ENCODE measurements at places on chromosomes 1 and 21.

DNA sequence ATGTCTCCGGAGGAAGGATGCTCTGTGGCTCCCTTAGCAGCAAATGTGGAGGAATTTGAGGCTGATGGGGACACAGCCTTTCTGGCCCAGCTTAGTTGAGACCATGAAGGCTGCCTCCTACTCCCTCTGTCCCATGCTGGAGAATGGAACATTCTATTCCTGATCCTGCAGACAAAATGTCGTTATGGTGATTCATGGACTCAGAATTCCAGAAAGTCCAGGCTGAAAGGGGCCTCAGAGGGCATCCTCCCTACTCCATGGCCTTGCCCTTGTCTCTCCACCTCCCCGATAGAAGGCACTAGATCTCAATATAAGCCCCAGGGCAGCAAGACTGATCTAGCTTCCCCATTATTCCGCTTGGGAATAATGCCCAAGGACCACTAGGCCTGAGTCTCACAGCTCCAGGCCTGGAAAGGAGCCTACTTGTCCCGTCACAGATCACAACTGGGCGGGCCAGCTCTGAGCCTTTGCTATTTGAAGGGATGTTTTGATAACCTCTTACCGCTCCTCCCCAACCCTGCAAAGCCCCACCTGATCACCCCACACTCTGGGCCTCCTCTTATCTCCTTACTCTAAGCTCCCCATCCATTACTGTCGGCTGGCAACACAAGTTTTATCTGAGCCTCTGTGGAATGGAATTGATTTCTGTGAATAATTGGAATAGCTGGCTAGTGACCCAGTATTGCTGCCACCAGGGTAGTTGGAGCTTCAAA, 52.8 kb upstream of the TRABD2B start:
- no peak for DNase-seq

GRCh38 chr21:25496825-25497482, 110.3 kb downstream of the MRPL39 start:
- DNase-seq: no peak

DNA sequence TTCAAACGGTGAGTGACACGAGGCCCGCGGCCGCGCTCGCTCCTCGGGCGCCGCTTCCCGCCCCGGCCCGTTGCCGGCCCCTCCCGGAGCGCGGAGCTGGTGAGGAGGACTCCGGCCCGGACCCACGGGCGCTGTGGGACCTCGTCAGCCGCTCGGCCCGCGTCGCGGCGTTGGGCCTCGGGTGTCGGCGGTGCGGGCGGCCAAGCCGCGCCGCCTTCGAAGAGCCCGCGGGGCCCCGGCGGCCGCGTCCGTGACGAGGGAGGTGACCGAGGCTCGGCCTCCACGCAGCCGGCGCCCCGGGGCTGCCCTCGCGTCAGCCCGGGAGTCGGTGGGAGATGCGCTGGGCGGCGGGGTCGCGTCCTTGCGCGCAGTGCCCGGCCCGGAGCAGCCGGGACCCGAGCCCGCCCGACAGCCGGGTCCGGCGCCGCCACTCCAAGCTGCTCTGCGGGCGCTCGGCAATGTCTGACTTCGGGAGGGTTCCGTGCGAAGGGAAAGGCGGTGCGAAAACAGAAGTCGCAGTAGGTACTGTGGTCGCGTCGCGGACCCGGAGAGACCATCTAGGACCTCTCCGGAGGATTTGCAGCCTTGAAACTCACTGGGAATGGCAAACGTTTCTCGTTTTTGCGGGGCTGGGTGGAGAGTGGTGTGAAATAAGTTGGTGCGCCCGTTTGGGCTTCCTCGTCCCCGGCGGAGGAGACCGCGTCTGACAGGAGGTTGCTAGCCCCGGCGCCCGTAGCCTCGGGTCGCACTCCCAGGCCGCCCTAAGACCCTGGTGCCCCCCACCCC, 829 bp downstream of the SPEN start:
- no peak for DNase-seq

DNA sequence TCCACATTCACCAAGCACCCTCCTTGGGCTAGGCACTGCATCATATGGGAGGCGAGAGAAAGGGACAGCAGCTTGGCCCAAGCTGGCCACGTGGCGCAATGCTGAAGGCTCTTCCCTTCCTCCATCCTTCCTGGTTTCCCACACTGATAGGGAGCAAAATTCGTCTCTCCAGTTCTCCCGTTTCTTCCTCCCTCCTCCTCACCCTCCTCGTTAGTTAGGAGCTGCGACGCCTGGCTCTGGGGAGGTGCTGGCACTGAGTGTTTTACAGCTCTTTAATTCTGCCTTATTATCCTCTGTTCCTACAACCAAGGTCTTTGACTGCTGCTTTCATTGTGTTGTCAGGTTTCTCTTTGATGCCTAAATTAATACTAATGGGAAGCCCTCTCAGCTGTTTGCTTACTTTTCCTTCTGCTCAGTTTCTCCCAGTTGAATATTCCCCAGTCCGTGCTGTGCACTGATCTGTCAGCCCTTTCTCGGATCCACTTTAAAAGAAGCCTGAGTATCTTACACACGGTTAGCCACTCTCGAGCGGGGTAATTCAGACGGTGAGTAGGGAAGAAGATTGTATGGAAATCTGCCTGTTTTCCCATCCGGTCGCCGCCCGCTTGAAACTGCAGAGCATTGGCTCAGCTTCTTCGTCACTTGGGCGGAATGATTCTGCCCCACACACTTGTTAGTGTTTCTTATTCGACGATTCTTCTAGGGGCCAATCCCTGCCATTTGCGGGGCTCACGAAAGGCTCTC, 56.2 kb upstream of the SMYD2 start:
- DNase-seq: no peak

- no peak for DNase-seq
Measured at GRCh38 chr1:87575528-87575927, 246.8 kb downstream of the LMO4 start.

DNA sequence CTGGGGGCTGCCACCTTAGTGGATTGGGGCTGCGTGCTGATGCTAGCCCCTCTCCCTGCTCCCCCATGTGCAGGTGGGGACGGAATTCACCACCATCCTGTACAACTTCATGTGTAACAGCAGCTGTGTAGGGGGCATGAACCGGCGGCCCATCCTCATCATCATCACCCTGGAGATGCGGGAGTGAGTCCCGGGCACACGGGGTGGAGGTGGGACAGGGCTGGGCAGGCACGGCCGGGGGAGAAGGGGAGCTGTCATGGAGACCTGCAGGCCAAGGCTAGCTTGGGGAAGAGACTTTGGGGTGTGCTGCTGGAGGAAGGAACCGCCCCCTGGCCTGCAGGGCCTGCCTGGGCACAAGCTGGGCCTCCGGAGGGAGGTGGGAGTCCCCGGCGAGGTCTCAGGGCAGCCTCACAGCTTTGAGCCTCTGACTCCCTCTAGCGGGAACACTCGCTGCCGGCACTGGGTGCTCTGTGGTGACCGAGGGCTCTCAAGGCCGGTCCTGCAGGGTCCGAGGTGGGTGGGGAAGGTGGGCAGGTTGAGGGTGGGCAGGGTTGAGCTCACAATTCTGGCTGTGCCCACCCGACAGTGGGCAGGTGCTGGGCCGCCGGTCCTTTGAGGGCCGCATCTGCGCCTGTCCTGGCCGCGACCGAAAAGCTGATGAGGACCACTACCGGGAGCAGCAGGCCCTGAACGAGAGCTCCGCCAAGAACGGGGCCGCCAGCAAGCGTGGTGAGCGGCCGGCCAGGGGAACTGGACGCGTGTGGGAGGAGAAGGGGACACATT, 25.0 kb upstream of the CCDC27 start:
- DNase-seq: no peak

Data from LNCaP clone FGC (cell line).